Stimulated activated CD8-positive, alpha-beta memory T cell treated with anti-CD3 and anti-CD28 coated beads, Interleukin-4, amount 100 ng/mL, for 24 hours (primary cell): ENCODE measurements at places on chromosomes 2 and 18.

- no peak for DNase-seq
These were observed 106.4 kb upstream of the CCDC85A start for GRCh38 chr2:56077359-56077915.

GRCh38 chr18:49663899-49664890, 102.3 kb downstream of the LIPG start:
- no peak for DNase-seq

DNA sequence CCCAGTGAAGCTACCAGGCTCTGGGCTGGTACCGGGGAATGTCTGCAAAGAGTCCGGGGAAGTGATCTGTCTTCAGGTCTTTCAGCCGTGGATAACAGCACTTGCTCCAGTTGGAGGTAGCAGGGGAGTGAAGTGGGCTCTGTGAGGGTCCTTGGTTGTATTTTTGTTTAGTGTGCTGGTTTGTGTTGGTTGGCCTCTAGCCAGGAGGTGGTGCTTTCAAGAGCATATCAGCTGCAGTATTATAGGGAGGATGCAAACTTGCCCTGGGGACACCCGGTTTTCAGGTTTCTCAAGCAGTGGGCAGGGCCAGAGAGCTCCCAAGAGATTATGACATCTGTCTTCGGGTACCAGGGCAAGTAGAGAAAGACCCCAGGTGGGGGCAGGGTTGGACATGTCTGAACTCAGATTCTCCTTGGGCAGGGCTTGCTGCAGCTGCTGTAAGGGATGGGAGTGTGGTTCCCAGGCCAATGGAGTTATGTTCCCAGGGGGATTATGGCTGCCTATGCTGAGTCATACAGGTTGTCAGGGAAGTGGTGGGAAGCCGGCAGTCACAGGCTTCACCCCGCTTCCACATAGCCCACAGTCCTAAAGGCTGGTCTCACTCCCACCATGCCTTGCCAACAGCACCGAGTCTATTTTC, 34.4 kb downstream of the ACAA2 start:
- DNase-seq: no peak

GRCh38 chr2:130787841-130788240, 32.5 kb downstream of the AMER3 start:
- no peak for DNase-seq

DNA sequence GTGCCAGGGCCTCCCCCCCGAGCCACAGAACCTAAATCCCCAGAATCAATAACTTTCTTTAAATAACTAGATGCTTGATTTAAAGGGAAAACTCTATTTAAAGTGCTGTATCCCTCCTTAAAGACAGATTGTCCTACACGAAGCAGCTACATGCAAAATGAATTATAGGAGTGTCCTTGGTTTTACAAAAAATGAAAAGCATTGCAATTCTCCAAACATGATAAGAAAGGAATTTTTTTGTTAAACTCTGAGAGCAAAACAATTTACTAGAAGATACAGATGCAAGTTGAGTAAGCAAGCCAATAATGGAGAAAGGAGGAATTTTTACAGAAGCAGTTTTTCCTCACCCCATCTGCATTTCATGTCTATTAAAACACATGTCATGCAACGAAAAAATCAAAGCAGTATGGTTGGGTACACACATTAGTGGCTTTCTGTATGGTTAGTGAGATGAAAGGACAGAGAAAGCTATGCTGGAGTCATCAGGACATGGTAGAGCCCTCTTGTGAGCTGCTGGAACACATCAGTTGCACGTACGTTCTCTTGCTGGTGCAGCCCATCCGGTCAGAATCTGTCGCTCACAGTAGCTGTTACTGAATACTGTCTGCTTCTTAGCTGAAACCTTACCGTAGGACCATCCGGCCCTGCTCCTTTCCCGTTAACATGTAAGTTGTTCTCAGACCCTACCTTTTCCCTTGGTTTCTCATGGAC, 25.9 kb upstream of the STEAP3 start:
- DNase-seq: no peak
